ENCODE measurements at places on chromosomes 7 and 10.
A peak's percentile ranks its signal among the peaks of the same experiment; 100 is the strongest.

- no peak for DNase-seq
Measured at GRCh38 chr7:55369427-55370400, 4.6 kb downstream of the LANCL2 start.

GRCh38 chr10:59960751-59961150 is 54.4 kb upstream of the CCDC6 start:
- DNase-seq, result no peak

- DNase-seq, result no peak
Measured at GRCh38 chr7:32774541-32774951, 117.0 kb downstream of the KBTBD2 start.

DNA sequence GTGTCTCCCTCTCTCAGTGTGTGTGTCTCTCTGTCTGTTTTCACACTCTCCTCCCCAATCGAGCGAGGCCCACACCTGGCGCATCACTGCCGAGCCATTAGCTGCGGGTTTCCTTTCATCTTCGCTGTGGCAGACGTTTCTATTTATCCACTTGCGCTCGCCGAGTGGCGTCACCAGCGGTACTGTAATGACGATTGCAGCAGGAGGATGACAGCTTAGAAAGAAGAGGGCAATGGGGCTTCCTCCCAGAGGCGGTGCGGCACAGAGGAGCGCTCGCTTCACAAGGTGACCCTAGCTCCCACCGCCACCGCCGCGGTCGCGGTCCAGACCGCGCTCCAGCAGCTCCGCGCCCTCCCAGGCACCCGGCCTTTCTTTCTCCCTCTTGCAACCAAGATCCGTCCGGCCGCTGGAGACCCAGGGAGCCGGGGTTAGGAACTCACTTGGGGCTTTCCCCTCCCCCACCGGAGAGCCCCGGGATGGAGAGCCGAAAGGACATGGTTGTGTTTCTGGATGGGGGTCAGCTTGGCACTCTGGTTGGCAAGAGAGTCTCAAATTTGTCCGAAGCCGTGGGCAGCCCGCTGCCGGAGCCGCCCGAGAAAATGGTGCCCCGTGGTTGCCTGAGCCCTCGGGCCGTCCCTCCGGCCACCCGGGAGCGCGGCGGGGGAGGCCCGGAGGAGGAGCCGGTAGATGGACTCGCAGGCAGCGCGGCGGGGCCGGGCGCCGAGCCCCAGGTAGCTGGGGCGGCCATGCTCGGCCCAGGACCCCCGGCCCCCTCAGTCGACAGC is at the start of gene EVX1:
EVX1 (plus strand) TSS at position 248 of the 785 bp plus-strand sequence; CDS start at position 477, 229 bp downstream.
- peak; percentile 50 for DNase-seq
